ENCODE measurements at places on chromosomes 4 and X.

GRCh38 chr4:176818531-176818930 lies 25.8 kb upstream of the VEGFC start:
- DNase-seq = no peak

- DNase-seq = no peak
Observed at GRCh38 chr4:119692001-119692400, 63.4 kb upstream of the PDE5A start.

- no peak for DNase-seq
Observed at GRCh38 chr4:89939994-89940393, 45.3 kb downstream of the MMRN1 start.

GRCh38 chrX:119359618-119360382 lies 39.3 kb upstream of the SLC25A43 start:
- DNase-seq = no peak

DNA sequence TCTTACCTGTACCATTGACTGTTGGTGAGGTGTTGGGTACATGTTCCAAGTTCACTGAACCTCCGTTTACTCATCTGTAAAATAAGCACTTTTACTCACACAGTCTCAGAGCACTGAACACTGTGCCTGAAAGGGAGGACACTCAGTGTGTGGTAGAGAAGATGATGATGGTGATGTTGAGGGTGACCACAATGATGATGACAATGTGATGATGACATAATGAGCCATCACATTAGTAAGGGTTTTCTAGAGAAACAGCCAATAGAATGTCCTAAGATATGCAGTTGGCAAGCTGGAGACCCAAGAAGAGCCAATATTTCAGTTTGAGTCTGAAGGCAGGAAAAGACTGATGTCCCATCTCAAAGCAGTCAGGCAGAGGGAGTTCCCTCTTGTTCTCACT lies 315.4 kb upstream of the IGFBP7 start:
- no peak for DNase-seq

- DNase-seq = no peak
Observed at GRCh38 chr4:19298998-19299397, 952.7 kb upstream of the SLIT2 start.

GRCh38 chrX:105773801-105774200 lies 48.5 kb upstream of the NRK start:
- no peak for DNase-seq

- DNase-seq = no peak
Observed at GRCh38 chr4:127698789-127699200, 31.4 kb upstream of the SLC25A31 start.

GRCh38 chr4:2074588-2074987 lies 15.5 kb downstream of the NAT8L start:
- DNase-seq = no peak

DNA sequence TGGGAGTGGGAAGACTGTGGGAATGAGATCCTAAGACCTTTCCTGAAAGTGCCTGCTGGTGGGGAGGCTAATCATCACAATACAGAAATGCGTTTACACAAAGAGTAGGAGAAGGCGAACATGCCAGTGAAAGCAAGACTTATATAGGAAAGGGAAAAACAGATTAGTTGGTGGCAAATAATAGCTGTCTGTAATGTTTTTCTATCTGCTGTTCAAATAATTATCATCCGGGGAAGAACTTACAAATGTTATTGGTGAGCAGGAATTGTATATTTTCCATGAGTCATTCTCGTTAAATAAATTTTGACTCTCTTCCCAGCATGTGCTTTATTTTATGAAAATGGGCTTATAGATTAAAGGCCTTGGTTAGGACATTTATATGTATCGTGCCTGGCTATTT lies 196.5 kb downstream of the ARHGAP10 start:
- DNase-seq = no peak

DNA sequence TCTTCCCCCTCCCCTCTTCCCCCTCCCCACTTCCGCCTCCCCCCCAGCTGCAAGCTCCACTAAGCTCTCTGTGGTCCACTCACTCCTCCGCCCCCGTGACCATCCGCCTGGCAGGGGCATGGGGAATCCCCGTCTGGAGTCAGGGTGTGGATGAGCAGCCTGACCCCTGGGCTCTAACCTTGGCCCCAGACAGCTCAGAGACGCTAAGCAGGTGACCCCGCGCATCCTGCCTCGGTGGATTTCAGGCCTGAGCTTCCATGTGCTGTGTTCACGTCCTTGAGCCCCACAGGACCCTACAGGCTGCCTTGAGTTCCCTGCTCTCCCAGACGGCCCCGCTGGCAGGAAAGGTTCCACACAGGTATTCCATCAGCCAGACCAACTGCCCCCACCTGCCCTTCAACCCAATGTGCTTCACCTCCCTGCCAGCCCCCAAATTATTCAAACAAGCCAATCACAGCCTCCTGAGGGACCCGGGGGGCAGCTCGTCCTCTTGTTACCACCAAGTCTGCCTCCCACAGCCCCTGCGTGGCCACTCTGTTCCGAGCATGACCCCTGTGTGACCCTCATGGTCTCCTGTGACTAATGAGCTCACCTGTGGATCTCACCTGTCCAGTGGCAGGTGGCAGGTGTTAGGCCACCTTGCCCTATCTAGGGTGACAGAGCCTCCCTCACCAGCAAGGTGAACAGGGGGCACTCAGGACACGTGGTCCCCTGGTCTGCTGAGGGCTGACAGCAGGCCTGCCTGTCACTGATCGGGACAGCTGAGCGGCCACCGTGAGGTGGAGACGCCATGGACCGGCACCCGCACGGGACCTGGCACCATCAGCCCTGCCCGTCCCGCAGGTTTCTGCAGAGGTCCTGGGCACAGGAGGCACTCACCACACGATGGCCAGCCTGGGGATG lies 73.2 kb upstream of the MXD4 start:
- no peak for DNase-seq

DNA sequence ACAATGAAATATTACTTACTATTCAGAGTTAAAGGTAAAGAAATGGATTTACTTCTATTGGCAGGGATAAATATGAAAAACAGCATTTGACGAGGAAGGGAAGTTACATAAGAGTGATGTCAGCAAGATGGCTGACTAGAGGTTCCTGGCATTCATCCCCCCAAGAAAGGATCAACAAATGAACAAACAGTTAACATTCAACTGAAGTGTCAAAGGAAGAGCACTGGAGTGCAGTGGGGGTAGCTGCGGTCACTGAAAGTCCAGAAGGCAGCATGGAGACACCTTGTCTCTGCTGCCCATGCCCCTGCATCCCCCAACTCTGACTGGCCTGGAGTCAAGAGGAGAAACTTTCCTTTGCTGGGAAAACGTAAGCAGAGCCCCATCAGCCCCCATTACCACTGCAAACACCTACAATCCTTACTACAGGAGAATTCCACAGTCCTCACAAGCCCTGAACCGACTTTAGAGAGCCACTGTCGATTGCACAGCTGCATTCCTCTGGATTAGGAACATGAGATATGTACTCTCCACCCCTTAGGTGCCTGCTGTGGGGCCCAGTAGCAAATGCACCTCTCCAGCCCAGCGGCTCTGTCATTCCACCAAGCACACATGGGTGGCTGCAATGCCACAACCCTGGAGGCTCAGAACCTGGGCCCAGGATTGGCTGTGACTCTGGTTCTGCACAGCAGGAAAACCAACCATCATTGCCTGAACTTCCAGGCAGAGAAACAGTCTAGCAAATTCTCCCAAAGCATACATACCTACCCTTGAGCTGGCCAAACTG lies 79.5 kb downstream of the CBR4 start:
- no peak for DNase-seq

GRCh38 chr4:118318931-118319330 lies 33.9 kb downstream of the PRSS12 start:
- DNase-seq = no peak

DNA sequence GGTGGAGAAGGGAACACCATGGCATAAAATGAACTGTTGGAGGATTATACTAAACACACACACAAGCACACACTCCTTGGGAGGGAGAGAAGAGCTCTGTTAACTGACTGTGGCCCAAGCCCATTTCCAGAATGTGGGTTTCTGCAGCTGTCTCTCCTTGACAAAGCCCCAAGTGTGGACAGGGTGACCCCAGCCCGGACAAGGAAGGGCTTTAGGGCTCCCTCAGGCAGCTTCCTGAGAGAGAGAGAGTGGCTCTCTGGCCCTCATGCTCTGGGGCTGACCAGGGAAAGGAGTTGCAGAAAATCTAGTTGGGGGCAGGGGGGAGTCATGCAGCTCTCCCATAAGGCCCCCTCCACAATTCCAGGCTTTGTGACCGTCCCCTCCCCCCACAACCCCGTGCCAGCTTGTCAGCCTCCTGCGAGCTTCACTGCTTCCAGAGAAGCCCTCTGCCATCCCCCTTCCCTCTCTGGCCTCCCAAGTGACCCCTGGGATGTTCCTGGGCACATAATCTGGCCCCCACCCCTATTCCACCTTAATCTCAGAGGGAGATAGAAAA lies 590 bp downstream of the ARHGEF9 start:
- DNase-seq = peak; percentile 26

DNA sequence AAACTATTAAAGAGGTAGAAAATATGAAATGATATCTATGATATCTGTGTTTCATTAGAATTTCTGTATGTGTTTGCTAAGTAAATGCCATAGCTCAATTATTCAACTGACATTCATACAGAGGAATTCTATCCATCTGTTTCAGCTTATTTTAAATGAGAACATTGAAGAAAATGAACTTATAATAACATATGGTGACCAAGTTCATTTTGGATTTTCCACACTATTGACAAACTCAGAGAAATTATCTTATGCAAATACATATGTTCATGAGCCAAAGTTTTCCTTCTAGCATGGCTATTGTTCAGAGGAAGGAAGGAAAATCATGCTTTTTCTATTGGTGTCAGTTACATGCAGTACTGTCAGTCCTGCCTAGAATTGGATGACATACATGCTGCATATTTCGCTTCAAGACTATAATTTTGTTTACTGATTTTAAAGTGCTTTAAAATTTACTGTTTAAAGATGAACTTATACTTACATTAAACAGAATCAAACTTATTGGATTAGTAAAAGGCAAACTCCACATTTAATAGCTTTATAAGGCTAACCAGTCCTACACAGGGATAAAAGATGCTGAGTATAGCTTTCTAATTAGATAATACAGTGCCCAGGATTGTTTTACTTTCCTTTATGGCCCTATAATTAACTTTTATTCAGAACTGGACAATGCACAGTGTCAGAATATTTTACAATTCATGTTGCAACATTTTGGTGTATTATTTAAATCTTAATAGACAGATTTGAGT lies 646.2 kb downstream of the TRAM1L1 start:
- DNase-seq = no peak

DNA sequence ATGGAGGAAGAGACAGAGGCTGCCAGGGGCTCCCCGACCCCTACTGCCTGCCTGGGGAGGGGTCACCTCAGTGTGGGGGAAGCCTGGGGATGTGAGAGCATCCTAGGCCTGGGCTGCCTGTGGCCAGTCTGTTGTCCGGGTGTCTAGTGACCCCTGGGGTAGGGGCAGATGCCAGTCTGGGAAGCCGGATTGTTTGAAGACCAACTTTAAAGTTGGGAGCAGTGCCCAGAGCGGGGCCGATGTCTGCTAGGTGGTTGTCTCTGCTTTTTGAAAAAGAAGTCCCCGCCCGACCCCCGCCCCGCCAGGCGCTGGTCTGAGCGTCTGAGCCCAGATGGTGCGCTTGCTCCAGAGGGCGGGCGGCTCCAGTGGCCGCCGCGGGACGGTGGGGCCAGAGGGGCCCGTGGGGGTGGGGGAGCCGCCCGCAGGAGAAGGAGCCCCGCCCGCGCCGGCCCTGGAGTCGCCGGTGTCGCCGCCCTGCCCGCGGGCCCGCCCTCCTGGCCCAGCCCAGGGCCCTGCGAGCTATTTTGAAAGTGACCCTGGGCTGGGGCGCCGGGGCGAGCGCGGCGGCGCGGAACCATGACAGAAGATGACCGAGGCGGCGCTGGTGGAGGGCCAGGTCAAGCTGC lies at the start of gene DOK7:
DOK7 (plus strand) TSS at position 517 of the 626 bp plus-strand sequence; CDS start at position 587, 70 bp downstream.
- DNase-seq = no peak

Data from WERI-Rb-1 (cell line).